Renal cortical epithelial cell (primary cell): ENCODE measurements at places on chromosomes 3 and 15.

DNA sequence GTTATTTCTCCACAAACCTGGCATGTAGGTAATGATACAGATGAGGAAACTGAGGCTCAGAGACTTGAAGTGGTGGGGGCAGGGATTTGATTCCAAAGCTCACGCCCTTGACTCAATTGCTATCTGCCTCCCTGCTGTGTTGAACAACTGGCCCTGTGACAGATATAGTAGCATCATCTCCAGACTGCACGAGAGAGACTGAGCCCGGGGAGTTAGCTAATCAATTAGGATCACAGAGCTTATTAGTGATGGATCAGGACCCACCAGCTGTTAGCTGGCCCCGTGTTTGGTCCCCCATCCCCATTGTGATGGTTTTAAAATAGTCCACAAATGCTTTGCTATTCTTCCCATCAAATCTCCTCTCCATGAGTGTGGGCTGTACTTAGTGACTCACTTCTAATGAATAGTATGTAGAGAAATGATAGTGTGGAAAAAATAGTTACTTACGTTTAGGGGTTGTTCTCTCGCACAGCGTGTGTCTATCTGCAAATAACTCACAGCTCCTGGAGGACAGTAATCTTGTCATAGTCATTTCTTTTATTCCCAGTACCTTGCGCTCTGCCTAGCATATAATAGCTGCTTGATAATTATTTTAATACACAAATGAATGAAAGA, 74.4 kb upstream of the KLF13 start:
- DNase-seq, result no peak

DNA sequence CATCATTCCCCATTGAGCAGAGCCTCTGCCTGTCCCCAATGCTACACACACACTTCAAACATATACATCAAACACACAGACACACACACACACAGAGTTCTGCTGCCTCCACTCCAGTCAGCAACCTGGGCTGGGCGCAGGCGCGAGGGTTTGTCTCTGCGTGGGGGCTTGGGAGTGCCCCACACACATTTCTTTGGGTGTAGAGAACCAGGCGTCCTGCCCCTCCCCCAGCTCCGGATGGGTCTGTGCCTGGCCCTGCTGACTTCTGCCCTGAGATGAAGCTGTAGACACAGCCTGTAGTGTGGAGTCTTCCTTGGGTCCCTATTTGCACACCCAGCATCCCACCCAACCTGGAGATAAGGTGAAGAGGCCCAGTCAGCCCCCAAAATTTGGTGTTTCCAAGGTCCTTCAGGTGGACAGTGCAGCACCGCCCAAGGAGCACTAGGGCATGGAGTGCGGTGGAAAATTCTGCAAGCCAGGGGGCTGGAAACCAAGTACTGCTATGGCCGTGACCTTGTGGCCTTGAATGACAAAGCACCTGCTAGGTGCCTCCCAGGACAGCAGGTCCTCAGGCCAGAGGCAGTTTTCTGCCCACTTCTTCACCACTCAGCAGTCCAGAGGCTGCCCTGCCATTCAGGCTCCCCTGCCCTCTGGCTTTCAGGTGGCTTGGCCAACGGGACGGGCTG, 26.8 kb downstream of the FBXW12 start:
- DNase-seq, result no peak

GRCh38 chr3:40299130-40299720, 10.3 kb upstream of the EIF1B start:
- no peak for DNase-seq

DNA sequence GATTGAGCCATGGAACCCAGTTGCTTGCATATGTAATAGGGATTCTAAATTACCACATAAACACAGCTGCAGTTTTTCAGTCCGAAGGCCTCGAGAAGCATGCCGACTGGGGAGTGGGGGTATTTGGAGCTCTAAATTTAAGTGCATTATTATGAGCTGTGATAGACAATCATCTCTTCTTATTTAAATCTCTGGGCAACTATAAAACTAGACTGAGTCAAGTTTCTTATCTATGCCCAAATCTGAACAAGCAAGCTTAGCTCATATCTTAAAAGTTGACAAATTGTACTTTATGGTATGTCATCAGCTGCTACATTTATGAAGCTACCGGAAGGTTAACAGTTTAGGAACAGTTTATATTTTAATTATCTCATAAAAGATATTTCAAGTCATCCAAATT, 19.5 kb upstream of the THRB start:
- DNase-seq, result no peak

DNA sequence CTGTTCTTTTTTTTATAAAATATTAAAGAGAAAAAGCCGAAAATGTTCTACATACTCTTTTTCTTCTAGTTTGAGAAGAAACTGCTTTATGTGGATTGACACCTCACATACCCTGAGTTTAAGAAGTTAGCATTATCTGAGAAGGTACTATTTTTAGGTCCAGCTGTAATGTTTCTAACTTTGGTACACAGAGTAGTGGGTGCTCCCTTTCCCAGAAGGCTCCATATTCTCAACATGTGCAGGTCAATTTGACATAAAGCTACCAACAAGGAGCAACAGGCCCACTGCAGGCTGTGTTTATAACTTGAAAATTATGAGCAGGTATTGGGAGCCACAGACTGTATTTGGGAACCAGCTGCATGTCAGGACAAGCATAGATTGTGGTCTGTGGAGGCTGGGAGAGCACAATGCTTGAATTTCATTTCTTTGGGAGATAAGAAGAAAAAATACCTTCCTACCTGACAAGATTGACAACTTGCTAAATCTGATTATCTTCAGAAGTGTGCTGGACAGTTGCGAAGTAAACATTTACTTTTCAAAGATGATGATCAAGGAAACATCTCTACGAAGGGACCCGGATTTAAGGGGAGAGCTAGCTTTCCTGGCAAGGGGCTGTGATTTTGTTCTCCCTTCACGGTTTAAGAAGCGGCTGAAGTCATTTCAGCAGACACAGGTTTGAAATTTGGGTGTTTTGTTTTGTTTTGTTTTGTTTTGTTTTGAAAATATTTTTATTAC, 57.2 kb downstream of the PPP2R3A start:
- no peak for DNase-seq
